ENCODE measurements at places on chromosomes 5 and 9.

GRCh38 chr9:99607842-99608448 lies 213.7 kb upstream of the NR4A3 start:
- DNase-seq = no peak

GRCh38 chr9:114366334-114367128 lies 21.3 kb downstream of the AKNA start:
- DNase-seq = no peak

DNA sequence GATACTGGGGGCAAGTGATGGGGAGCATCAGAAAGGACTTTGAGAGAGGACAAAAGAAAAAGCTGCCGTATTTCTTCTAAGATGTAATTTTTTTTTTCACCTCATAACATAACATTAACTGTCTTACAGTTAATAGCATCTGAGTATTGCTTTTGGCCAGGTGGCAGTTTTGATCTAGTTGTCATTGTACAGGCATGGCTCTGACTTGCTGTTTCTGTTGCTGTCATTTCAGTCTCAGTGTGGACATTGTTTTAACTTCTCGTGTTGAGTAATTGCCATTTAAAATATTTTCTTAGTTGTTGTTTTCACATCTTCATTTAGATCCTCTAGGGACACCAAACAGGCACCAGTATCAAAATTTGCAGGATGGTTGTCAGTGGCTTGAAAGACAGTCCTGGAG lies 12.4 kb downstream of the SMAD5 start:
- no peak for DNase-seq

DNA sequence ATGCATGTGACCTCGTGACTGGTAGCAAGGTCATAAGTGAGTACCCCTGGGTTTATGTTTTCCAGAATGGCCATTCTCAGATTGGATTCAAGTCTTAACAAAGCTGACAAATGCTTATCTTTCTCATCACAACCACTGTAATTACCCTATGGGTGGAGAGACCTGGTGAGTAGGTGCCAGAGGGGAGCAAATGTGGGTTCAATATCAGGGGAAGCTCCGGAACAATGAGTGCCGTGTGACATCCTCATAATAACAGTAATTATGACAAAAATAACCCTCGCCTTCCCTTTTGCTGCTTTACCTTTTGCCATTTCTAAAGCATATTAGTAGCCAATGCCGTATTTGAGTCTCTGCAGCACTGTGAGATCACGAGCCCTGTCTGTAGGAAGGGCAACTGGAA lies 95.9 kb downstream of the NSG2 start:
- no peak for DNase-seq

DNA sequence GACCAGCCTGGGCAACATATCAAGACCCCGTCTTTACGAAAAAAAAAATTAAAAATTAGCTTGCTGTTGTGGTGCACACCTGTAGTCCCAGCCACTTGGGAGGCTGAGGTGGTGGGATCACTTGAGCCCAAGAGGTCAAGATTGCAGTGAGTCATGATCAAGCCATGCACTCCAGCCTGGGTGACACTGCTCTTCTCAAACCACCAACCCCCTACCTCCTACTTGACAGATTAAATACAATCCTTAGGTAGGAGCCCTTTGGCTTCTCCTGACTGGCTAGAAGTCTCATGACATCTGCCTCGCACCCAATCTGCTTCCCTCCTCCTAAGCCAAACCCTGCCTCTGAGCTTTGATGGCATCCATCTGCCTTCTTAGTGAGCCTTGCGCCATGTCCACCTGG lies 11.6 kb upstream of the FBP1 start:
- no peak for DNase-seq

- DNase-seq = no peak
Observed at GRCh38 chr9:75780185-75780584, 110.3 kb upstream of the PCSK5 start.

DNA sequence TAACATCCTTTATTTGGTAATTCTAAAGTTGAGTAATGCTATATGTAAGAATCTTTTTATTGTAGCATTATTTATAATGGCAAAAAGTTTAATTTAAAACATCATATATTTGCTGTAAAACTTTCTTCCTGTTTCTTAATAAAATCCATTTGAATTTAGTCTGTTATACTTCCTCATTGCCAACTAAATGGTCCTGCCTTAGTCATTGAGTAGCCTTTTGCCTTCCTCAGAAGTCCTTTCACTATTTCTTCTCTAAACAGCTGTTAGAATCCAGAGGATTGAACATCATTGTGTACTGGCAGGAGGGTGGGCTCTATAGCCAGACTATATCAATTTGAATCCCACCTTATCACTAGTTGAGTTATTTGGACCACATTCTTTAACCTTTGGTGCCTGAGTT lies 11.0 kb downstream of the SLC44A1 start:
- DNase-seq = no peak

- DNase-seq = no peak
Observed at GRCh38 chr5:50766967-50767366, 100.5 kb downstream of the PARP8 start.

- no peak for DNase-seq
Observed at GRCh38 chr9:20398536-20399338, 223.6 kb downstream of the MLLT3 start.

- no peak for DNase-seq
Observed at GRCh38 chr5:149409268-149409948, 30.3 kb upstream of the IL17B start.

GRCh38 chr5:72167804-72168203 lies 60.5 kb downstream of the MAP1B start:
- DNase-seq = no peak

- no peak for DNase-seq
Observed at GRCh38 chr9:116685166-116685565, 1.9 kb upstream of the TRIM32 start.

DNA sequence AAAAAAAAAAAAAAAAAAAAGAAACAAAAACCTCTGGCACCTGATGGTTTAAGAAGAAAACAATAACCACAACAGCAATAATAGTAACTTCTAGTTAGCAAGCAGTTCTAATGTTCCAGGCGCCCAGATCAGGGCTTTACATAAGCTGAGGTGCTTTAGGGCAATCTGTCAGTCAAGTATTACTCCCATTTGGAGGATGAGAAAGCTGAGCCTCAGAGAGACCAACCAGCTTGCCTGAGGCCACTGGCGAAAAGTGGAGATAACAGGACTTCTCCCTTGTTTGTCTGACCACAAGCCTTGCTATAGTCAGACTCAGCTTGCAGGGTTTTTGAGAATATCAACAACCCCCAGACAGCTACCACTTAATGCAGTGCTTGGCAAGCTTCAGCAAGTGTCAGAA lies 83.5 kb upstream of the BOD1 start:
- no peak for DNase-seq

- no peak for DNase-seq
Observed at GRCh38 chr9:96171728-96172127, 130.2 kb downstream of the HSD17B3 start.

DNA sequence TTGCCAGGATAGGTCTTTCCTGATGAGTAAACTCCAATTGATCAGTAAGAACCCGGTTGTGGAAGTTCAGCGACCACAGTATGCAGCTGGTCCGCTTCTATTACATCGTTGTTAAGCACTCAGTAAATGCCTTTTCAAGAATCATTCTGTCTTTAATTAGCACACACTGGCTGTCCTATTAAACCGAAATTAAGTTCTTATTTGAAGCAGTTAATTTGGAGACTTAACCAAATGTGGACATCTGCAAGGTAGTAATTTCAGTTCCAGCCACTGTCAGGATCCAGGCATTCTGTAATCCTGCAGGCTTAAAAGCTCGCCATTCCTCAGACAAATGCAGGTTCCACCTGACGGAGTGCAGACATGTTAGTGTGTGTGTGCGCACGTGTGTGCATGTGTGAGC lies 254.6 kb downstream of the IRX2 start:
- no peak for DNase-seq

DNA sequence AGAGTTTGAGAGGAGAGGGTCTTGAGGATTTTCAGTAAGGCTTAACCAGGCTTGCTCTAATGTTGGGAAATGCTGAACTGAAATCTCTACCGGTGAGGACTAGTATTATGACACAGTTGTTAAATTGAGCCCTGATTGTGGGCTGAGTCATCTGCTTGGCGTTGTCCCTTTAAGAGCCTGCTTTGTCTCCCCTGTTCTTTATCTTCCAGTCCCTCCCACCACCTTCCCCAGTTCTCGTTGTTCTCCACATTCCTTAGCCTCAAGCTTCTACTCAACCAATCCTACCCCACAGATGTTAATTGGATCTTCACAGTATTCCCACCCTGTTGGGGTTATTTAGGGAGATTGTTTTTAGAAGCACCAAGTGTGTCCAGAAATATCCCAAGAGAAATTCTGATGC lies 57.6 kb downstream of the ANKRD55 start:
- DNase-seq = no peak

DNA sequence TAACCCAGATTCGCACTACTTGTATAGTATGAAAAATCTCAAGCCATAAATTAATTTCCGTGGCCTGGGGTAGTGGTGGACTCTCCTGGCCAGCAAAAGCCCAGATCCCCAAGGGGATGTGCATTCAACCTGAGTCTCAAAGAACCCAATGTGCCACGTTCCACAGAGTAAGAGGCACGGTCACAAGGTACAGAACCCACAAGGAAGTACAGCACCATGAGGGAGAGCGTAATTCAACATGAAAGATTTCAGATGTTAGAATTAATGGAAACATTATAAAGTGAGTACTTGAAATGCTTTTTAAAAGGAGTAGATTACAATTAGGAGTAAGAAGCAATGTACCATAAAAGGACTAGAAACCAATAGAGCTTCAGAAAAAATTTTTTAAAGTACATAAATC lies 23.4 kb downstream of the SRD5A1 start:
- DNase-seq = no peak

DNA sequence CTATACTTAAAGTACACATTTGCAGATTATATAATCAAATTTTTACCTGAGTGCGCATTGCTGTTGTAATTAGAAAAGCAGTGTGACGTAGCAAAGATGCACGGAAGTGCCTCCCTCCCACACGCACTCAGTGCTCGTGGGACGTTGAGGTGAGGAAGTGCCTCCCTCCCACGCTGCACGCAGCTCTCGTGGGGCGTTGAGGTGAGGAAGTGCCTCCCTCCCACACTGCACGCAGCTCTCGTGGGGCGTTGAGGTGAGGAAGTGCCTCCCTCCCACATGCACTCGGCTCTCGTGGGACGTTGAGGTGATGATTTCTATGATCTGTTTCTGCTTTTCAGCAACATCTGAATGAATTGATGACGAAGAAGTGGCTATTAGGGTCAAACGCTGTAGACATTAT lies 21.0 kb downstream of the EXOC3 start:
- DNase-seq = no peak

DNA sequence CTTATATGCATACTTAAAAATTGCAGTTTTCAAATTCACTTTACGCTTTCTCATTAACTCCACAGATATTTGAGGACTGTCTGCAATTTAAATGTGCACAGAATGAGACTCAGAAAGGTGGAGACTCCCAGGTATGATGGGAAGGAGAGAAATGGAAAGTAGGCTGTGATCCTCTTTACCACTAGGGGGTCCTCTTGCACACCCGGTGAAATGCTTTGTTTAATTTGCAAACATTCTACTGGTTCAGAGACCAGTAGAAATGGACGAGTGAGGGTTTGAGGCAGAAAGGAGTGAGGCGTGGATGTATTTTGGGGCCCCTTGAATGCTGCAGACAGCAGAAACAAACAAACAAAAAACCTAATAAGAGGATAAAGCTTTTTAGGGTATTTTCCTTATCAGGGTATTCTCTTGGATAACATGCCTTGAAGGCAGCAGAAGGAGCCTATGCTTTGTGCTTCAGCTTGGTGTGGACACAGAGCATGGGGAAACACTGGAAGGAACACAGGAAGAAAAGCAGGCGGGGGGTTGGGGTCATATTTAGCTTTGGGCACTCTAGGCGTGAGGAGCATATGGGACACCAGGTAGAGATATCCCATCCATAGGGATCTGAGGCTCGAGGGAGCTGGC lies 410.1 kb downstream of the DMRT2 start:
- no peak for DNase-seq

- no peak for DNase-seq
Observed at GRCh38 chr5:139275956-139276355, 17.6 kb upstream of the MATR3 start.

GRCh38 chr9:129177443-129177790 lies 644 bp downstream of the IER5L start:
- DNase-seq = peak; percentile 49

GRCh38 chr5:93078082-93079038 lies 502.7 kb downstream of the NR2F1-AS1 start:
- DNase-seq = peak; percentile 62

DNA sequence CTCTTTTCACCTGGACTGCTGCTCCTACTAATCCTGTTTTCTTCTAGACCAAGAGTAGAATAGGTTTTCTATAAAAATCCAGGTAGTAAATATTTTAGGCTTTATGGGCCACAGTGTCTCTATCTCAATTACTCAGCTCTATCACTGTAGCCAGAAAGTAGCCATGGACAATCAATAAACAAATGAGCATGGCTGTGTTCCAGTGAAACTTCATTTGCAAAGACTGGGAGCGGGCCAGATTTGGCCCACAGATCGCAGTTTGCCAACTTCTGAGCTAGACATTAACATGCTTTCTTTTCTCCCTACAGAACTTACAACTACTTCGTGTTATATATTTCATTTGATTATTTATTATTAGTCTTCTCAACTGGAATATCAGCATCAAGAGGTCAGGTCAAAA lies 30.2 kb downstream of the BRINP1 start:
- no peak for DNase-seq

DNA sequence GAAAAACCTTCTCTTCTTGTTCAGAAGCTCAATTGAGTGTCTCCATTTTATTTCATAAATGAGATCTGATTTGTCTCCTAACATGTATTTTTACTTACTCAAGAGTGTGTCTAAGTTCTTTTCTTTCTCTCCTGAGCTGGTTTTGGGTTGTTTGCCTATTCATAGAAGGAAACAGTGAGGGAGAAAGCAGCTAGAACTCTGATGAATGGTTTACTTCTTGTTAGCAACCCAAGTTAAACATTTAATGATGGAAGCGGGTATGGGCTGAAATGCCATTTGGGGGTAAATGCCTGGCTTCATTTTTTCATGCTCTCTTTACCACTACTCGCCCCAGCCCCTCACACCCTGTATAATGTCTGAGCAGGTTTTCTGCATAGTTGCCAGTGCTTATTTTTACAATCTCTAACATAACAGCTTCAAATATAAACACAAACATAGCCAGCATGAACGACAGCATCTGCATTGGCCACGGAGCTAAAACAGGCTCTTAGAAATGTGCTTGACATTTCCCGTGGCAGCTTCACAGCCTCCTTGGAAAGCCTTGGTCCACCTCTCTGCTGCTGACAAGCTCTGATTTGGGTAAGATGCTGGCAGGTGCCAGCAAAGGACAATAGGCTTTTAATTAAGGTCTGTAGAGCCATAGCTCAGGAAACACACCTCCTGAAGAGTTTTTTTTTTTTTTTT lies 321.1 kb downstream of the ARHGEF28 start:
- DNase-seq = peak; percentile 27

DNA sequence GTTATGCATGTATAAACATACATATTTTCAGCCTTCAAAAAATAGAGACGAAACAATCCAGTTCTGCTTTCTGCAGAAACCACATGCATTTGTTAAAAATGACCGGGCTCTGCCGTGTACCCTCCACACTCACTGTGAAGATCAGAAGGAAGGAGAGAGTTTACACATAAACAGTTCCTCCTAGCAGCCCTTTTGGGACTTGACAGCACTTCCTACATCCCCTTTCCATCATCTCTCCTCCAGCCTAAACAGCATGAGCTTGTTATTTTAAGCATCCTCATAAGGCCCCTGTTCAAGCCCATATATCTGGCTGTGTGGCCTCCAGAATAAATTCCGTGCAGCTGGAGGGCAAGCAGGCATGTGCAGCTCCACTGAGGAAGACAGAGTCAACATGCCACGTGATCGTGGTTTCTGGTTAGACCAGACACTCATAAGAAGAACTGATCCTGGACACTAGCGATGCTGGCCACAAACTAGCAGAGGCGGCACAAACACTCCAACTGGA lies 42.2 kb downstream of the NIPAL4 start:
- no peak for DNase-seq
